T-helper 17 cell (primary cell): ENCODE measurements at places on chromosomes 4 and X.

DNA sequence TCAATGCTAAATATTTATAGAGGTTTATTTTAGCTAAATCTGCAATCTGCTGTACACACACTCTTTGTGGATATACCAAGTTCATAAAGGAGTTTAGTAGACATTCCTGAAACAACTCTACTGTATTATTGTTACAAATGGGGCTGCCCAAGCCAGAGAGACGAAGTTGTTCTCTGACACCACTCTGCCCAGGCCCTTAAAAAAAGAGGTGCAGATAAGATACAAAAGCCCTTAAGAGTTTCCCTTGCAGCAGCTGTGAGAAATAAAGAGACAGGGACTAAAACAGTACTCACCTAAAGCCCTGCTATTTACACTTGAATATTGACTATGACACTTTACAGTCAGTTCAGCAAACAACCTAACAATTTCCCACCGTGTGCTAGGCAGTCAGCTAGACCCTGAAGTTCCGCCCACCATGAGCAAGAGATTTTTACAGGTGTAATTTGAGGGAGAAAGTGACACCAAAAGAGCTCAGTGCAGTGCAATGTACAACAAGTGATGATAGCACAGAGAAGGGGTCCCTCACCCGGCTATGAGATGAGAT, 191.7 kb downstream of the PRDM5 start:
- DNase-seq: no peak

DNA sequence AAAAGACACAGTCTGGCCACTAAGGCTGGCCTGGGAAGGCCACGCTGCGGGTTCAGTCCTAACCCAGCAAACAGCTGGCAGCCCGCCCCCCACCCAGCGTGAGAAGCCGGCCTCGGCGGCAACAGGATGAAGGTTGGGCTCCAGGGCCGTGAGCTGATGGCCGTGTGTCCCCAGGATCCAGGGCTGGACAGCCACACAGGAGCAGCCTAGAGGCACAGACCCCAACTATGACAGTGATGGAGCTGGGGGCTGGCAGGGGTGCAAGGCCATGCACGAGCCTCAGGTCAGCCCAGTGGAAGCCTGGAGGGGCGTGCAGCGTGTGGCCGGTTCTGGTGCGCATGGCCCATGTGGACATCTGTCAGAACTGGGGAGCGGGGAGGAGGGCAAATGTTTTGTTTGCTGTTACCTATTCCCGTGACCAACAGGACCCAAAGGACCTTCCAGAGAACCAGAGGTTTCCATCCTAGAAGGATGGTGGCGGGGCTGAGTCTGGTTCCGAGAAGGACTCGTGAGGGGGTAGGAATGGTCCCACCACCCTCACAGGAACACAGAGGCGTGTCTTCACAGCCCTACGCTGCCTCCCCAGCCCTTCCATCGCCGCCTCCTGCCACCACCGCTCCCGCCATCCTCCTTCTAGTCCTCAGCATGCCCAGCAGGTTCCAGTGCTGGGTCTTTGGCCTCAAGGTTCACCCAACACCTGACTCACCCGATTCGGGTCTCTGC, 46.5 kb downstream of the ZFYVE28 start:
- DNase-seq: no peak

- no peak for DNase-seq
These were observed 7.0 kb downstream of the PNMA3 start for GRCh38 chrX:153063315-153063714.

GRCh38 chr4:141713771-141714445, 77.5 kb downstream of the IL15 start:
- DNase-seq: no peak

GRCh38 chrX:102658556-102658955, 7.3 kb downstream of the GPRASP1 start:
- DNase-seq: no peak

DNA sequence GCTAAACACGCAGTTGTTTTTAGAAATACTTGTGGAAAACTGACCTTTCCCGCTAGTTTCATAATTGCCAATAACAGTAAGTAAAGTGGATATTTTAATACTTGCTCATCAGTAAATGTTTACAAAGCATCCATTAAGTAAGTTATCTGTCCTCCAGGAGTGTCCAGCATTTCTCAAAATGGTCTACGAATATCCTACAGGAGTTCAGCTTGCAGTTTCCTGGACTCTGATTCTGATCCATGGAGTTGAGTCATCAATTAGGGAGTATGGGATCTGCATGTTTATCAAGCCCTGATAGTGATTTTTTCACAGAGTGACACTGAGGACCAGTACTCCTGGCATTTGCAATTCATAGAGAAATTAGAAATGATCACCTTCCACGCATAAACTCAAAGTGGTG, 325.2 kb upstream of the AADAT start:
- no peak for DNase-seq

DNA sequence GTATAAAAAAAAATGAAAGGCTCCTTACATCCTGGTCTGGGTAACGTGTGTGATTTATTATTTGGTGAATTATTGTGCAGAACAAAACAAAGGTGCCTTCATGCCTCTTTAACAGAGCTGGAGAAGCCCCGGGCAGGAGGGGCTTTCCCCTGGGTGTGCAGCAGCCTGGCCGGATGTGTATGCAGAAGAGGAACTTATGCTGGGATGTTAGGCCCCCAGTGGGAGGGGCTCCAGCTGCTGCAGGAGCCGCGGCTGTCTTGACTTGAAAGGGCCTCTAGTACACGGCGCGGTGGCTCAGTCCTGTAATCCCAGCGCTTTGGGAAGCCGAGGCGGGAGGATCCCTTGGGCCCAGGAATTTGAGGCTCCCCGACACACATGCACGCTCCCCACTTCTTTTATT, 16.0 kb downstream of the CCNQ start:
- peak; percentile 44 for DNase-seq
